ENCODE measurements at places on chromosomes 7 and 10. TPM values are rescaled to one million over a fixed set of nuclear protein-coding genes. Genes with fewer than 3 reads are reported as not detected.
A peak's percentile ranks its signal among the peaks of the same experiment; 100 is the strongest.

DNA sequence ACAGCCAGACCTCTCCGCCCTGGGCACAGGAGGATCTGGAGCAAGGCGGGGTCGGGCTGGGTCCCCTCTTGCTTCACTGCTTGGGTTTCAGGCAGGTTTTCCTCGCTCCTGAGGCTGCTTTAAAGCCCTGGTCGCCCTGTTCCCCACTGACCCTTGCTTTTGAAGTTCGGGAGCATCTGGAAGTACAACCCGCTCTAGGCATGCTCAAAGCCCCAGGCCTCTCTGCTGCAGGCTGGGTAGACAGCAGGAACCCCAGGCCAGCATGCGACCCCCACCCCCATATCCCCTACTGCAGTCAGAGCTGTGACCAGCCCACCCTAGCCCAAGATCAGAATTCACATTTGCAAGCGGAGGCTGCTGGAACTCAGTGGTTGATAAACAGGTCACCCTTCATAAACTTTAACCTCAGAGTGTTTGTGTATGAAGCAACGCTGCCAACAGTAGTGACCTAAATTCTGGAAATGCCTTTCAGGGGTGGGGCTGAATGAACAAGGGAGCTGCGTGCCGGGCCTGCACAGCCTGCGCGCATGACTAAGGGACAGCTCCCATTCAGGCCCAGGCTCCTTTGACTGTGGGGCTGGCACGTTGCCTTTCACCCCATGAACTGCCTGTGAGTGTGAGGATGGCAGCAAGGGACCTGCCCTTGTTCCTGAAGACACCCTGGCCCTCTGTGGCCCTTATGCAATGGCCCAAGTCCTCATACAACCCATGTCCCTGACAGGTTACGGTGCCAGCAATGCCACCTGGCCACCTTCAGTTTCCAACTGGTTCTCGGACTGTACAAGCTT lies 52.5 kb downstream of the PROSER2 start:
- no peak for DNase-seq
- no peaks in the 10 kb centered on the region for H3K27me3 ChIP-seq
- H3K36me3 ChIP-seq: no peaks in the 10 kb centered on the region
- peaks cover 15% of the 10 kb centered on the region for H3K4me1 ChIP-seq
- no peak overlapping the region for H3K4me3 ChIP-seq
- H3K27ac ChIP-seq: no peak overlapping the region

DNA sequence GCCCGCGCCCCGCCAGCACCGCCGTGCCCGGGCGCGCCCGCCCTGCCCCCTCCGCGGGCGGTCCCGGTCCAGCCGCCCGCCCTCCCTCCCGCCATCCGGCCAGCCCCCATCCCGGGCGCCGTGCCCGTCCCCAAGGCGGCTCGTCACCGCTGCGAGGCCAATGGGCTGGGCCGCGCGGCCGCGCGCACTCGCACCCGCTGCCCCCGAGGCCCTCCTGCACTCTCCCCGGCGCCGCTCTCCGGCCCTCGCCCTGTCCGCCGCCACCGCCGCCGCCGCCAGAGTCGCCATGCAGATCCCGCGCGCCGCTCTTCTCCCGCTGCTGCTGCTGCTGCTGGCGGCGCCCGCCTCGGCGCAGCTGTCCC lies at the start of gene HTRA1:
HTRA1 (plus strand) TSS at position 187 of the 362 bp plus-strand sequence; CDS start at position 287, 100 bp downstream.
- peaks cover 20% of the 10 kb centered on the region for H3K4me1 ChIP-seq
- H3K4me3 ChIP-seq: peak within 1 kb of the TSS; percentile 53
- DNase-seq: no peak
- peaks cover 19% of the 10 kb centered on the region for H3K27me3 ChIP-seq

- no peaks in the 10 kb centered on the region for H3K36me3 ChIP-seq
- H3K27me3 ChIP-seq: peaks cover 6% of the 10 kb centered on the region
- no peaks in the 10 kb centered on the region for H3K4me1 ChIP-seq
Measured at GRCh38 chr10:98353170-98353569, 61.8 kb downstream of the PYROXD2 start.

DNA sequence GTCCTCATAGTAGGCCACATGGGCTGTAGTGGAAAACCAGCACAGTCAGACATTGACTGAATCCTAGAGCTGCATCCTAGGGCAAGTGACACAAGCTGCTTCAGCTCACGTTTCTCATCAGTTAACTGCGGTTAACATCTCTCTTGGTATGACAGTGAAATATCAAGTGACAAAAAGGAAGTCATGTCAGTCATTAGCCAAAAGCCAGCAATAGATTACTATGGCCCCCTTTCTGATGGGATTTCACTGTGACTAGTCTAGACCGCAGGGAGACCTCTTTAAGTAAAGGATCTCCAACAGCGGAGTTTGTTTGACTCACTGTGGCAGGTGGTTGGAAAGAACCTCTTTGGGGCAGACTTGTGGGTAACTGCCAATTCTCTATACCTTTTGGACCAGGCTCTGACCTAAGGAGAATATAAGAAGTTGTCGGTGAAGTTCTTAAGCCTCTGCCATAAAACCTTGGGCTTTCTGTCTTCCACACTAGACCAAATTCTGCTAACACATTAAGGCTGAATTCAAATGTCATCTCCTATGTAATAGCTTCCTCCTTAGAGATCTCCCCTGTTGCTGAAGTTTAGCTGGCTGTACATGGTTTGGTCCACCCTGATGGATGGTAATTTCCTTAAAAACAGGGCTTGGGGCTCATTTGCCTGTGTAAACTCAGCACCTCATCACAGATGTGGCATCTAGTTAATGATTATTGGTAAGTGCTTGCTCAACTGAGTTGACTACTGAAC lies 115.3 kb downstream of the SGMS1 start:
- peak overlapping the region; percentile 70 for H3K27ac ChIP-seq
- peaks cover 81% of the 10 kb centered on the region for H3K4me1 ChIP-seq
- DNase-seq: peak; percentile 90
- H3K36me3 ChIP-seq: no peaks in the 10 kb centered on the region
- H3K27me3 ChIP-seq: no peaks in the 10 kb centered on the region

DNA sequence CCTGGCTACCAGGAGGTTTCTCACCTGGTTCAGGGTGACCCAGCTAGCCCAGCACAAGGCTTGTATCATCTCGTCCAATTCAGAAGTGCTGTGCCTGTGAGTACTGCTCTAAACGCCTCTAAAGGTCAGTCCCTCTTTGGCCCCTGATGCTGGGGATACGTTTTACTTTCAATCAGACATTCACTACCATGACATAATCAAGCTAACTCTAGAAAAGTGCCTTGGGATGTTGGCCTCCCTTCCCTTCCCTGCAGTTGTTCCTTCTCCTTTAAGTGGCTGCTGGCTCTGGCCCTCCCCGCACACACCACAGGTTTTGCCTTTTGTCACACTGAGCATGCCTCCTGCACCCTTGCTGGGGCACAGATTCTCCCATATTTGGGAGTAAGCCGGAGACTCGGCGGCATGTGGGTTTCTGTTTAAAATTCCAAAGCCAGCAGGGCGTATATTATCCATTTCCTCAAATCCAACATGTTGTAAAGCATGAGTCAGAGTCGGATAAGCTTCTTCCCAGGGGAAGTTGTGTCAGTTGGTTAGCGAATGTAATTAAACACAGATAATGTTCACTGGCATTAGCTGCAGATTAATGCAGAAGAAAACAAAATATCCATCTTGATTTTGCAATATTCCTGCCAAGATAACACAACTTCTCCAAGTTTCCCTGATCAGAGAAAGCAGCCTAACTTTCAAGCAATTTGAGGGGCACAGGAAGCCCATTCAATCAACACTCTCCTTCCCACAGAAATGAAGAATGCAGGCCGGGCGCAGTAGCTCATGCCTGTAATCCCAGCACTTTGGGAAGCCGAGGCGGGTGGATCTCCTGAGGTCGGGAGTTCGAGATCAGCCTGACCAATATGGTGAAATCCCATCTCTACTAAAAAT lies 31.8 kb upstream of the VCL start:
- no peaks in the 10 kb centered on the region for H3K4me1 ChIP-seq
- no peak for DNase-seq
- no peak overlapping the region for H3K27ac ChIP-seq
- H3K27me3 ChIP-seq: no peaks in the 10 kb centered on the region
- no peak overlapping the region for H3K4me3 ChIP-seq

DNA sequence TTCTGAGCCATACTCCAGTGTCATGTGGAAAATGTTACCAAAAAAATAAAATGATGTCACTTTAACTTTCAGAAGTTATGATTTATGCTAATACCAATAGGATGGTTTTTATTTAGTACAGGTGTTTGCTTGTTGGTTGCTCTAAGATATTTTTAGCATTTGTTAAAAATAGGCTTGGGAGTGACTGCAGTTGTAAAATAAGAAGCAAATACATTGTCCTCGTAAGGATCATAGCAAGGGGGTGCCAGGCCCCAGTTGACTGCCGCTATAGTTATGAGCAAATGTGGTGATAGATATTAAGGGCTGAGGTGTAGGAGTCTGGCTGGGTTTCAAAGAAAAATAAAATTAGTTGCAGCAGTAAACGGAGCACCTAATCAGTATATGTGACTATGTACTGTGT lies 354.4 kb upstream of the BMPER start:
- no peaks in the 10 kb centered on the region for H3K27me3 ChIP-seq
- DNase-seq: no peak
- no peak overlapping the region for H3K4me3 ChIP-seq
- H3K4me1 ChIP-seq: no peaks in the 10 kb centered on the region

DNA sequence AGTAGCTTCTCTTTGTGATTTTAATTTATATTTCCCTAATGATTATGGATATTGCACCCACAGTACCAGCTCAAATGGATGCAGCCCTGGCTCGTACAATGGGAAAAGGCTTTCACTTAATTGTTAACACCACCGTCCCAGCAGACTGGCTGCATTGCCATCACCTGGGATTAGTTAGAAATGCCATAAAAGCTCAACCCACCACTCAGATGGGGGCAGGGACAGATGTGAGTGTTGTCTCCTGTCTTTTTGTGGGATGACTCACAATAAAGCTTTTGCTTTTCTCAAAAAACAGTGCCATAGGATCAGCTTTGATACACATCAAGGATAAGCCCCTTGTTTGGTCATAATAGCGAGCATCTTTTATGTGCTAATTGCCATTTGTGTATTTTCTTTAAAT lies 729.1 kb downstream of the TNS3 start:
- H3K27me3 ChIP-seq: no peaks in the 10 kb centered on the region
- no peak overlapping the region for H3K27ac ChIP-seq
- no peaks in the 10 kb centered on the region for H3K4me1 ChIP-seq
- H3K4me3 ChIP-seq: no peak overlapping the region
- no peak for DNase-seq

The SEMA3C gene
- not detected for polyA plus RNA-seq
